ENCODE measurements at places on chromosomes 1 and 21. TPM values are rescaled to one million over a fixed set of nuclear protein-coding genes. Genes with fewer than 3 reads are reported as not detected.

EFNA1 gene
- total RNA-seq: 0.37 TPM

TRIM62 gene
- total RNA-seq: 1.1 TPM

PPP1R12B gene
- 24.2 TPM for total RNA-seq

FAM151A gene
- total RNA-seq: not detected

SLAMF1 gene
- total RNA-seq: not detected

INSRR gene
- total RNA-seq: not detected

ERO1B gene
- 2.3 TPM for total RNA-seq

CELA3A gene
- not detected for total RNA-seq

IQGAP3 gene
- total RNA-seq: 32.7 TPM

BLACAT1 gene
- total RNA-seq: under 0.01 TPM

PMF1 gene
- total RNA-seq: 37.5 TPM

MNDA gene
- total RNA-seq: not detected

UBE2U gene
- not detected for total RNA-seq

ACTL8 gene
- 0.37 TPM for total RNA-seq

OVAAL gene
- not detected for total RNA-seq

FAAH gene
- total RNA-seq: 1.5 TPM

SLC44A3 gene
- total RNA-seq: 0.37 TPM

MEX3A gene
- total RNA-seq: 0.73 TPM

Measured in subcutaneous preadipocyte (primary cell).